Activated T-cell treated with anti-CD3 and anti-CD28 coated beads, Interleukin-2, amount 50 U/mL, for 48 hours (primary cell): ENCODE measurements at places on chromosomes 7 and 10.

DNA sequence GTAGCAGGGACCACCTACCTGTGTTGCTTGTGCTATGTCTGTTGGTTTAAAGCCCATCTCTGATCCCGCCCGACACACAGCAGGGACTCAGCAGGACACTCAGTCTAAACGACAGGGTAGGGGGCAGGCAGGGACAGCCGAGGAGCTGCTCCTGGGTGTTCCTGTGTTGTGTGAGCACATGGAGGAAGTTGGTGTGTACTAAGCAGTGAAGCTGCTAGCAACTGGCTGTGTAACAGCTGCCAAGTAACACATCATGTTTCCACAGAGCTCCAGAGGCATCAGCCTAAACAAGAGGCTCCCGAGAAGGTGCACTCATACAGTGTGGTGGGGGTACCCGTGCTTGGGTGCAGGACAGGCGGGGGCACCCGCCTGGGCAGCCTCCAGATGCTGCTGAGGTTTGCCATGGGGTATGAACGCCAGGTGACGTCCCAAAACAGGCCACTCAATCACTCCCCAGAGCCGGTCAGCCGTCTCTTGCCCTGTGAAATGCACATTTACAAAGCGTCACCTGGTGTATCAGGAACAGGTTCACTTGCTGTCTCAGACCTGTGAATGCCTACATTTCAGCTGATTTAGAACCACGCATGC, 59.6 kb downstream of the PTPRN2 start:
- no peak for DNase-seq

GRCh38 chr7:49763791-49764190, 9.6 kb upstream of the VWC2 start:
- DNase-seq = no peak

DNA sequence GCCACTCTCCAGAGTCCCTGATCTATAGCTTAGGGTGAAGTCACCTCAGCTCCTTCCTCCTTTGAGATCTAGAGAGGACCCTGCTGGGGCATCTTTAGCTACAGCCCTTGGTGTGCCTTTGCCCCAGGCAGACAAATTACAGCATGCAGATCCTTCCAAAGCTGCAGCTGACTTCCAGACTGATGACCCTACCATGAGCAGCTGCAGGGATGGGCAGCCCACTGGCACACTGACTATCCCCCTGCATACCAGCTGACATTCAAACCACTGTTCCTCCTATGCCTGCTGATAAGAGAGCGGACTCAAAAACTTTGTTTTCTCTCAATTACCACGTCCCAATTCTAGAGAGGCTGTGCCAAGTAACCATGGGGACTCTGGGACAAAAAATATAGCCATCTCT, 70.6 kb downstream of the COL13A1 start:
- DNase-seq = no peak

DNA sequence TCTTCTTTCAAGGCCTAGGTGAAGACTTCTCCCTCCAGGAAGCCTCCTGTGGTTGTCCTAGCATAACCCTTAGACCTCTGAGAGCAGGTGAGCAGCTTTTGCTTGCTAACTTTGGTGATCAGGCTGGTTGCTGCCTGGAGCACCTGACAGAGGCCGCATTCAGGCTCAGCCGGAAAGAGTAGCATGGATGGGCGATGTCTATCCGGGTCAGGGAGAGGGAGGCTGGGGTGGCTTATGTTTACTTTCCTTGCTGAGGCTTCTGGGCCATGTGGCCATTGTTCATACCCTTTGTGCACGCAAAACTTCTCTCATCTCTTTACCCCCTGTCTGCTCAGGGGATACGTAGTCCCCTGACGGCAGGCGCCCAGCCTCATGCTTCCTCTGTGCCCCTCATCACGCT, 27.4 kb upstream of the PCBD1 start:
- no peak for DNase-seq

GRCh38 chr7:99099499-99100077, 44.3 kb downstream of the SMURF1 start:
- no peak for DNase-seq

DNA sequence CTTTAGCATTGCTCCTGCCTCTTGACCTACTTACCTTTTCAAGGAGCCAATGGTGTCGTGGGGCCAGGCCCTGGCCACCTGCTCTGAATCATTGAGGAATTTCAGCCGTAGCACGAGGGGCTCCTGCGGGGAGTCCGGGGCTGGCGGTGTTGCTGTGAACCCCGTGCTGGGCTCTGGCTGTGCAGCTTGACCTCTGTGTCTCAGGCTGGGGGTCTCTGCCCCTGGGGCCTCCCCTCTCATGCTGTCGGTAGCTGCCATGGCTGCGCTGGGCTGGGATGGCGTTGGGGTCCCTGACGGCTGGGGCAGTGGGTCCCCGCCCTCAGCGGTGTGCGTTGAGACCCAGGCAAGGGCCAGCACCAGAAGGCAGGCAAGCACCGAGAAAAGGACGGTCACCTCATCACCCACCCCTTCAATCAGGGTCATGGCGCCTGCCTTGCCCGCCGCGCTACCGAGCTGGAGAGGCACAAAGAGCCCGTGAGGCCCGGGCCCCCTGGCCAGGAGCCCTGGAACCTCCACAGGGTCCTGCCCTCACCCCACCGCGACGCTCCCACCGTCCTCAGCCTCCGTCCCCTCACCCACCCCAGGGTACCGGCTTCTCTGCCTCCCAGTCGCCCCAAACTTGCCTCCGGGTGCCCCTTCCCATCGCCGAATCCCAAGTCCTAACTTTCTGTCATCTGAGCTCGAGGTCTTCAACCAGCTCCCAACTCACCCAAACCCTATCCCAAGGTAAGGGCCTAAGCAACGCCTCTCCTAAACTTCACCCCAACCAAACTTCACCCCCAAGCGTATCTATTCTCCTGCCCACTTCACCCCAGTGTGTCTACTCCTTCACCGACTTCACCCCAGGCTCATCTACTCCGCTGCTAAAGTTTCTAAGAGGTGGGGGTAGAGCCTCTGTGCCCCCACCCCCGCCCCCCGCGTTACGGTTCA, 887 bp downstream of the TMUB1 start:
- DNase-seq = no peak

DNA sequence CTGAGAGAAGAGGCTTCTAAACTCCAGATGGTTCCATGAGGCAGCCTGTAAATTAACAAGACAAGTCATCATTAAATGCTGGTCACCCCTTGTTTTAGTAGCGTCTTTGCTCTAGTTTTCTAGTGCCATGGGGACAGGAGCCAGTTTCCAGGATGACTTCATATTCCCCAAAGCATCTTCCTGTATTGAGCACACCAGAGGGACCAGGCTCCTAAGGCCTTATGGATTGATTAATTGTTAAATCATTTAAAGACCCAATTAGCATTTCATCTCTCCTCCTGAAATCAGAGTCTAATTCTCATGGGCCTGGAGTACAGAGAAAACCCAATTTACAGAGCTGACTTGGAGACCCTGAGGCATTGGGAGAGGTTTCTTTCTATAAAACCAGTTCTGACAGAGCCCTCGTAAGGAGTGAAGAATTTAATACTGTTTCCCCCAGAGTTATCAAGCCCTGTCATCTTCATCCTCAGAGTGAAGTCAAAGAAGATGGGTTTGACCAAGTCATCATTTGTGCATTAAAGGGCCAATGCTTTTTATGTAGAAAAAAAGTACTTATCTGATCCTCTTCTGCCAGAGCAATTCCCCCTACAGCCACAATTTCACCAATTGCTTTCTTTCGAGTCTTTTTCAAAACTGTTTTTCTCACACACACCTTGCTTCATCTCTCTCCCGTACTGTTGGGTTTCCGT, 678.7 kb downstream of the SDK1 start:
- no peak for DNase-seq

- DNase-seq = no peak
Observed at GRCh38 chr10:72459301-72459700, 104.6 kb upstream of the DNAJB12 start.

- DNase-seq = no peak
Observed at GRCh38 chr7:132654150-132654549, 77.9 kb upstream of the PLXNA4 start.

DNA sequence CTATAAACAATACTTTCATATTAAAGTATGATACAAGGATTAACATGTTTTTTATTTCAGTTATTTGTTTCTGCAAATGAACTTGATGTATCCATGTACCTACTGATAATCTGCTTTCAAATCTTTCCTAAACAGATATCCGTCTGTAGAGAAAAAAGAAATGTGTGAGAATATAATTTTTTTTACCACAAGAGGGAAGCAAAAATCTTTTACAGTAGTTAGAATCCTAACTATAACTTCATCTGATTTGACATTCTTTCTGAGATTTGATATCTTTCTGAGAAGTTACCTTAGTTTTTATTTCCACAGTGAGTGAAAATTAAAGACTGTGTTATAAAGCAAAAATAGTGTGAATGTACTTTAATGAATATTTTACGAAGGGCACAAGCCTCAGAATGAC, 203.9 kb upstream of the PCLO start:
- no peak for DNase-seq

DNA sequence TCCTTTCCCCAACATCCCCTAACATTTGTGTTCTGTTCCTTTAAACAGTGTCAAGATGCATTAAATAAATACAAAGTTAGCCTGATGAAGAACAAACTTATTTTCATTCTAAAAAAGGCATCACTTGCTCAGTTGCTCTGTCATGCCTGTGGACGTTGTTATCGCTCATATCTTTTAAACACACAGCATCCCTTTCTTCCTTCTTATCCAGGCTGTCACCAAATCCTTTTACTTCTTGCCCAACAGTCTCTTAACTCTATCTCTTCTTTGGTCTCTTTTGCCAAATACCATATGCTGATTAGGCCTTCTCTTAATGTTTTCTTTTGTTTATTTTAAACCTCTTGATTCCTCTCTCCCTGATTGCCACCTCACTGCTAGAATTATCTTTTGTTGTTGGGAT, 43.9 kb downstream of the DKK1 start:
- no peak for DNase-seq

GRCh38 chr10:32972460-32972859, 14.4 kb upstream of the ITGB1 start:
- no peak for DNase-seq

DNA sequence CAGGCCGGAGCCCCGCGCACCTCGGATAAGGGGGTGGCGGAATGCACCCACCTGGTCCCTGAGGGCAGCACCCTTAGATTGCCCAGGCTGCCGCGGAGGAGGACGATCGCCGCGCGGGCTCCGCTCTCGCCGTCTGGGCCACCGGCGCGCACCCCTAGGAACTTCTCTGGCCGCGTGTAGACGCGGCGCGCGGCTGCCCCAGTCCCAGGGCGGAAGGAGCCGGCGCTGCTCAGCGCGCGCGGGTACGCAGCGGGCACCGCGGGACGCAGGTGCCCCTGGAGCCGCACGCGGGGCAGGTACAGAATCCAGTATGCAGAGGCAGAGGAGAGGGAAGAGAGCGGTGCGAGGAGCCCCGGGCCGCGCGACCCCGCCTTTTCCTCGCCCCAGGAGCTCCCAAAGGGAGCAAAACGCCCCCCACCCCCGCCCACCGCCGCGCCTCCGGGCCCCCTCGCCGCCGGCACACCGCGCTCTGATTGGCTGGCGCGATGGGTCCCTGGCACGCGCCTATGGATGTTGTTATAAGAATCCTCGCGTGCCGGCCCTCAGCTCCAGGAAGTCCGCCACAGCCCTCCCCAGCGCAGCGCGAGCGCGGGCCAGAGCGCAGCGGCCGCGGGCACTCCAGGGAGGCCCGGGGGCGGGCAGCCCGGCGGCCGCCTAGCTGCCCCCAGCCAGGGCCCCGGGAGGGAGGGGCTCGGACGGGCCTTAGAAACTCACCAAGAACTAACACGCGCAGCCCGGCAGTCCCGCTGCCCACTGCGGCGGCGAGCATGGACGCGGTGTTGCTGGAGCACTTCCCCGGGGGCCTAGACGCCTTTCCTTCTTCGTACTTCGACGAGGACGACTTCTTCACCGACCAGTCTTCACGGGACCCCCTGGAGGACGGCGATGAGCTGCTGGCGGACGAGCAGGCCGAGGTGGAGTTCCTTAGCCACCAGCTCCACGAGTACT, at the start of gene PTF1A:
TSS of gene PTF1A (plus strand) at position 549 of the 948 bp plus-strand sequence. CDS start at position 768, 219 bp downstream.
- DNase-seq = no peak

DNA sequence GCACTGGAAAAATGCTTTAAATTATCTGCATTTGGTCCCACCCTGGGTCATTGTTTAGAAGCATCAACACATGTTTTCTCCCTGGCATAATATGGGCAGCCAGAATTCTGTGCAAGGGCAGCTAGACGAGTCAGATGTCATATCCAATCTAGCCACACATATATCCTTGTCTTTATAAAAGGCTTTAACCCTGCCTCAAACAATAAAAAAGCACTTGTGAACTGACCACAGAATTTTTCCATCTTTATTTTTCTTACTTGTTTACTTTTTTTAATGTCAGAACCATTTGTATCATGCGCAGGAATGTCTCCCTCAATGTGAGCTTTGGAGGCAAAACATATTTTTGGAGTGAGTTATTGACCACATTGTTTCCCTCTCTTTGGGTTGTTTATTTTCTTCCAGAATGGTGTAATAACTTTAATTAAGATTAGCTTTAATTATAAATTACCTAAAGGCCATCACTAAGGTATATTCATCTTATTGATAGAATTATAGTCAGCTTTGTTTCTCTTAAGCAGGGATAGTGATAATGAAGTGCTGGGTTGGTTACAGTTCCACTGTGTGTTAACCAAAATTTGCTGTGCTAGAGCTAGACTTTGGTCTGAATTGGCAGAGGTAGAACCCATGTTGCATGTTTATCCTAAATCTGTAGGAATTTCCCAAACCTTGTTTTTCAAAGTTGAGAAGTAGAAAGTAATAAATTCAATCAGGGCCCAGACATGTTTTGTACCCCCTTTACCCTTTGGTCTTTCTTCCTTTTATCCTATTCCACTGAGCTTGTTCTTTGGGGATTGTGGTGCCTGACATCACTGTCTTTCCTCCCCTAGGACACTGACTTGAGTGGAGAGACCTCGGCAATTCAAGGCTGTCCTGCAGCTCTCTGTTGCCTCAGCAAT, 1078.4 kb downstream of the KCNMA1 start:
- no peak for DNase-seq

DNA sequence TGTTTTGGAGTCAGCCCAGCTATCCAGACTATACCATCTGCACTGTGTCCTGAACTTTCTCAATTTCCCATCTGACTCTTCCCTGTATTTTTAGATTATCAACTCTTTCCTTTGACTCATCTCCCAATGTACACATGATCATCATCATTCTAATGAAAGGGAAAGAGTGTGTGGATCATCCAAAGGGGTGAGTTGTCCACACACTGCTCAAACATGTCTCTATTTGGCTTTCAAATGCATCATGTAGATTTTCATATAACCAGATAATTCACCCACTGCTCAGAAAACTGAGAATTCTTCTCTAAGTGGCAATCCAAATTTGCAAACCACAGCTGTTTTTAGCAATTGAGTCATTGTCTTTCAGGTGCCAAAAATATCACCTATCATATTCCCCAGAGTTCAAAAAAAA, 190.2 kb upstream of the HPS1 start:
- DNase-seq = no peak

GRCh38 chr7:80324032-80324431, 187.8 kb downstream of the GNAT3 start:
- DNase-seq = no peak

- no peak for DNase-seq
Observed at GRCh38 chr7:72710983-72711382, 117.0 kb downstream of the TYW1B start.

- DNase-seq = peak; percentile 76
Observed at GRCh38 chr7:142323706-142324105, 65.8 kb upstream of the PRSS58 start.
